ENCODE measurements at places on chromosomes 16 and 17. TPM values are rescaled to one million over a fixed set of nuclear protein-coding genes. Genes with fewer than 3 reads are reported as not detected.

- no peak for DNase-seq
Observed at GRCh38 chr16:50839920-50840729, 98.2 kb downstream of the CYLD start.

DNA sequence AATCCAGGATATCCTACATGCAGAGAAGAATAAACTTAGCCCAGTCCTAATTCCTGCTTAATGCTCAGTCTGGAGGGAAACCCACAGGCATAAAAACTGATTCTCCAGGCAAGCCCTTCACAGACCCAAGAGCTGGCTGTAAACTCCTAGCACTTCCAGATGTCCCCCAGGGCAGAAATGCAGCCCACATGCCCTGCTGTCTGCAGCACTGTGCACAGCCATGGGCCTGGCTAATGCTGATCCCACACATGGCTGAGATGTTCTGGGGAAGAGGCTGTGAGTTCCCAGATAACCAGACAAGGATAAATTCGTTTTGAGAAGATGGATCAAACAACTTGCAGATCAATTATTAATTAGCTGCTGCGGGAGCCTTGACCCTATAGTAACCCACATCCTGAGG is 148.4 kb downstream of the AATF start:
- no peak for DNase-seq

DNA sequence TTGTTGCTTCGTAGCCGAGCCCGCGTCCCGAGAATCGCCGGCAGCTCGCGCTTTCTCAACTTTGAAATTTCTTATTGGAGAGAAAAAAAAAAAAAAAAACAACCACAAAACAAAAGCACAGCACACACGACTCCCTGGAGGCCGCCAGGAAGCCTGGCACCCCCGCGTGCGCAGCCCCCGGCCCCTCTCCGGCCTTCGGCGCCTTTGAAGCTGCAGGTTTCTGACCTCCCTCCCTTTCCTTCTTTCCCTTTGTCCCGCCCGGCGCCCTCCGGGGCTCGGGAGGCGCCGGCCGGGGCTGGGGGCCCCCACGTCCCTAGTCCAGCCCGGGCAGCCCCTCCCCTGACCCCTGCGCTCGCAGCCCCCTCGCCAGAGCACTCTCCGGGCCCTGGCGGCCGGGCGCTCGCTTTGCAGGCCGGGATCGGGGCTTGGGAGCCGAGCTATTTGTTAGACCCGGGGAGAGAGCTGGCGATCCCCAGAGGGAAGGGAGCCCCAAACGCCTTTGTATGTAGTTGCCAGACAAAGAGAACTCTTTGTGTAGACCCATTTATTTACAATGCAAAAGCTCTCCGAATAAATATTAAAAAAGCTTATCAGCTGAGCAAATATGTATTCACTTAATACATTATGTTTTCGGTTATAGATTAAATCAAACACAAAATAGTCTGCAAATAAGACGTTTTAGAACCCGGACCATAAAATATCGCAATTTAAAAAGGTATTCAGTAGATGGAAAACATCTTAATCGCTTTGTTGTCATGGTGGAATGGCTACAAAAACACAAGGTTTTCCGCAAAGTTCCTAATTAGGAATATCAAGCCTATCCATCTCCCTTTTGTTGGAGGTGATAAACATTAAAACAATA is 2.3 kb downstream of the BAHCC1 start:
- DNase-seq: no peak

DNA sequence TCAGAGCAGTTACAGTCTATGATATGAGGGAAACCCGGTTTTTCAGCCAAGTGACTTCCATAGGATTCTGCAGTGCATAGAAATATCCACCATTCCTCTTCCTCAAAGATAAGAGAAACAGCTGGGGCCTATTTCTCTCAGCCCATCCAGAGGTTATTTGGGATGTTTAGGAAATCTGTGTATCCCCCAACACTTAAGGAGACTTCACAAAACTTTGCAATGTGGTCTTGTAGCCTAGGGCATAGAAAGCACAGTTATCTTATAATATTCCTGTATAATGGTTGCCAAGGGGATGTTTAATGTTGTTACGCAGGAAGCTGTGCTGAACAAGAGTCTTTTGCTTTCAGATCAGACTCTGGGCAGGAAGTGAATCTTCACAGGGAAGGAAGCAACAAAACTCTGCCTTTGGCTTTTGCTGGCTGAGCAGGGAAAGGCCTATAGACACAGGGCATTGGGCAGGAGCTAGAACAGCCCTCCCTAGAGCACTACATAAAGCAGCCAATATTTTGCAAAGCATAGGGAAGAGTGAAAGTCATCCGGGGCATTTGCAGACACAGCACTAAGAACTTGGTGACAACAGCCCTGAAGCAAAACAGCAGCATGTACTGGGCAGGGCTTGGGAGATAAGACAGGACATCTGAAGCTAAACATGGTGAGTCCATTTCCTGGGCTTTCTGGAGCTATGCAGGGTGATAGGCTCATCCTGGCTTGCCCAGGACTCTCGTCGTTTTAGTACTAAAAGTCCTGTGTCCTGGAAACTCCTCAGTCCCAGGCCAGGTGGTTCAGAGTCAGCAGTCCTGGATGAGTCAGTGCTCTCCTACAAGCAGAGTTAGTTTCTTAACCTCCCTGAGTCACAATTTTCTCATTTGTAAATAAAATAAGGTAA is 18.7 kb upstream of the BEAN1 start:
- peak; percentile 29 for DNase-seq

GRCh38 chr17:49985310-49985990 is 9.6 kb downstream of the DLX3 start:
- DNase-seq: no peak

- DNase-seq: no peak
Observed at GRCh38 chr17:74607221-74607620, 15.1 kb upstream of the CD300LD start.

DNA sequence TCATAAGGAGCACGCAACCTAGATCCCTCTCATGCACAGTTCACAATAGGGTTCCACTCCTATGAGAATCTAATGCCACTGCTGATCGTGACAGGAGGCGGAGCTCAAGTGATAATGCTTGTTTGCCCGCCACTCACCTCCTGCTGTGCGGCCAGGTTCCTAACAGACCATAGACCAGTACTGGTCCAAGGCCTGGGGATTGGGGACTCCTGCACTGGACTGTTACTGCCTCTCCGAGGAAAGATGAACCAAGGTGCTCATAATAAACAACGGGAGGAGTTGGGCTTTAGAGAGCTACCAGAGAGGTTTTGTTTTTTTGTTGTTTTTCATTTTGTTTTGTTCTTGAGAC is 58.2 kb downstream of the TK2 start:
- no peak for DNase-seq

GRCh38 chr17:58224315-58224714 is 5.3 kb upstream of the MKS1 start:
- DNase-seq: no peak

GRCh38 chr16:2826591-2827373 is 3.3 kb upstream of the ZG16B start:
- no peak for DNase-seq

DNA sequence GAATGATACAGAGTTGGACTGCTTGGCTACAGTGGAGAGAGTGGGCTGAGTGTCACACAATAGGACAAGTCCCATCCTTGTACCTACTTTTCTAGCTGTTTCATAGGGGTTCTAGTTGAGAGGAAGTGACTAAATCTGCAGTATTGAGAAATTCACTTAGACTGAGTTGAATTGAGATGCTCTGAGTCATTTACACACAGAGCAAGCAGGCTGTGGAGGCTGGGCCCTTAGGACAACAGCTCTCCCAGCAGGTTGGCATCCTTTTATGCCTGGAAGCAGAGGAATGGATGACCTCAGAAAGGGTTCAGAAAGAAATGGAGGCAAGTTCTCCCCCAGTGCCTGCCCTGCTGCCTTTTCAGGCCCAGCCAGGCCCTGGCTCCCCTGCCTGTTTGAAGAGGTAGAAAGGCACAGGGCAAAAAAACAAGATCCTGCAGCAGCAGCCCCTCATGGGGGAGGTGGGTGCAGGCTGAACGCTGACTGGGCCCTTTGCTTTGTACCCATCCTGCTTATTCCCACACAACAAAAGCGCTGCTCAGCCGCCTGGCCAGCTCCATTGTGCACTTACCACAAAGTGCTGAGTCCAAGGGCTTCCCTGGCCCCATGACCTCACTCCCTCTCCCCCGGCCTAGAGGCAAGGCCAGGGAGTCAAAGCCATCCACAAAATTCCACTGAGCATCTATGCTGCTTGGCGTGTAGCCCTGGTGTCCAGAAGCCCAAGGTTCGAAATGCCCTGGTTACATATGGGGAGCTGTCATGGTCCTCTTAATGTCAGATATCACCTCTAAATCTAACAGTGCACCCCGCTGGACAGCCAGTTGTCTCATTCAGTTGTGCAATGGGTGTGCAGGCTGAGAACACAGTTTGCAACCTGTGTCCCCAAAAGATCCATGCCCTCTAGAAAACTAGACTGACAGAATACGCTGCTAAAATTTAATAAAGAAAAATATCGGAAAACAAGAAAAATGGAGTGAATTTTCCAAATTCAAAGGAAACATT is 5.4 kb upstream of the CRYBA1 start:
- peak; percentile 89 for DNase-seq

- no peak for DNase-seq
Observed at GRCh38 chr17:8121407-8121680, 2.6 kb downstream of the HES7 start.

DNA sequence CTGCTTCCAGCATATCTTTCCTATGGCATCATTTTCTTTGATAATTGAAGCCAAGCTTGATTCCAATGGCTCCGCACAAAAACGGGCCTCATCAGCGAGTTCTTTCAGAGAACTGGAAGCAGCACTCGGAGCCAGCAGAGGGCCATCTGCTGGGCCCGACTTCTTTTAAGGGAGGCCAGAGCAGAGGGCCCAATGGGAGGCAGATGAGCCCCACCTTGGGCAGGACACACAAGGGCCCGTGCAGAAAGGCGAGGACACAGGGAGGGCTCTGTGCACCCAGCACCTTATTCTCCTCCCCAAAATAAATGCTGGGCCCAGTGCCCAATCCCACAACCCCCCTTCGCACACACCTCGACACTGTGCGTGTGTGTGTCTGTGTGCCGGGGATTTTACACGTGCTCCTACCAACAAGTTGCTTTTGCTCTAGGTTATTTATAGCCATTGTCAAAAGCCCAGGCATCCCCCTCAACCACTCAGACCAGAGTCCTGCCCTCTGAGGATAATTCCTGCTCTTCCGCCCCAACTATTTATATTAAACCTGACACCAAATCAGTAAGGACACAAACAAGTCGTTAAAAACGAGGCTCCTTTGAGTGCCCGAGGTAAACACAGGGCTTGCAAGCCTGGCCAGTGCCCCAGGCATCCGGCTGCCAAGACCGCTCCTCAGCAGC is 6.8 kb downstream of the AXIN2 start:
- DNase-seq: no peak

DNA sequence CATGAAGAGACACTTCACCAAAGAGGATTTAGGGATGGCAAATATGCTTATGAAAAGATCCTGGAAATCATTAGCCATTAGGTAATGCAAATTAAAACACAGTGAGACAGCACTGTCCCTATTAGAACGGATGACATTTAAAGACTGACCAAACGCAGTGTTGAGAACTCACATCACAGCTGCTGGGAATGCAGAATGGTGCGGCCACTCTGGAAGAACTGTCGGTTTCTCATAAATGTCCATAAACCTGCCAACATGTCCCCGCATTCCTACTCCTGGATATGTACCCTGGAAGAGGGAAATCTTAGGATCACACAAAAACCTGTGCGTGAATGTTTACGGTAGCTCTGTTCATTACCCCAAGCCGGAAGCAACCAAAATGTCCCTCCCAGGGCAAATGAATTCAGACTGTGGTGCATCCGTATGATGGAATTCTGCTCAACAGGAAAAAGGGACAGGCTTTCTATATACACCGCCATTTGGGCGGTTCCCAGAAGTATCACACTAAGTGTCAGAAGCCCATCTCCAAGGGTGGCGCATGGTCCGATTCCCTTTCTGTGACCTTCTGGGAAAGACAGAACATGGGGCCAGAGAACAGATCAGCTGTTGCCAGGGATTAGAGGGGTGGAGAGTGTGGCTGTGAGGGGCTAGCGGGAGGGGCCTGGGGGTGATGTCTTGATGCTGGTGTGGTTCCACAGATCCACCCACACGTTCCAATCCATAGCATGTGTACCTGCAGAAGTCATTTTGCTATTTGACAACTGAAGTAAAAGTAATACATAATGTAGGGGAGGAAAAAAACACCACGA is 197.2 kb upstream of the CHMP6 start:
- DNase-seq: no peak

DNA sequence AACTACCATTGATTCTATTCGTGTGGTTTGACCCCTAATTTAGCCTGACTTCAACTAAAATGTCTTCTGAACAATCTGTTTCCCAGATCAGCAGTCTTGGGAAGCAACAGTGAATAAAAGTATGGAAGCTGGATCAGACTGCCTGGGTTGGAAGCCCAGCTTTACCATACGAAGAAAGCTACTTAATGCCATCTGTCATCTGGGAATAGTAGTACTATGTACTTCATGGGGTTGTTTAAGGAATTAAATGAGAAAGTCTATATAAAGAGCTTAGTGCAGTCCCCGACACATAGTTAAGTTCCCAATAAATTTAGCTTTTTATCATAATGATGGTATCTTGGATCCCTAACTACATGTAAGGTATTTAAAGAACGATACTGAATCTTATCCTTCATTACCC is 151.5 kb upstream of the ERCC4 start:
- no peak for DNase-seq

DNA sequence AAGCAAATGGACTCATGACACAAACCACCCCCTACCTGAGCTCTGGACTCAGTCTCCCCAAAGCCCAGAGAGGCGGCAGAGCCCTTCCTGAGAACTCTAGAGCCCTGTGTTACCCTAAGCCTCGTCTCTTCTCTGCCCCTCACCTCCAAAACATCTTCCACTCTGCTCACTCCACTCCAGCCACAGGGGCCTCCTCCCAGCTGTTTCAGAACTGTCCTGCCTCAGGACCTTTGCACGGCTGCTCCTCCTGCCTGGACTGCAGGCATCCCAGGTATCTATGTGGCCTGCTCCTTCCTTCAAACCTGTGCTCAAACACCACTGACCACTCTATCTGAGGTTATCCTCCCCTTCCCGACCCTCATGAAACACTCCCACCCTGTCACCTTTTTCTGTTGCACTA is 12.9 kb upstream of the LITAF start:
- no peak for DNase-seq

- DNase-seq: no peak
Observed at GRCh38 chr17:64497565-64498035, 746 bp upstream of the POLG2 start.

TBC1D3 gene
- not detected for total RNA-seq

RRAD gene
- total RNA-seq: 6.4 TPM

KCNJ18 gene
- not detected for total RNA-seq

ARL4D gene
- total RNA-seq: 4.3 TPM

CXCL16 gene
- total RNA-seq: 50.1 TPM

CLDN9 gene
- total RNA-seq: not detected

LGALS9 gene
- 22.0 TPM for total RNA-seq

SAT2 gene
- total RNA-seq: 233 TPM

ZNF205 gene
- 17.1 TPM for total RNA-seq

TRPV2 gene
- 64.5 TPM for total RNA-seq
